ENCODE measurements at places on chromosomes 4 and X.

DNA sequence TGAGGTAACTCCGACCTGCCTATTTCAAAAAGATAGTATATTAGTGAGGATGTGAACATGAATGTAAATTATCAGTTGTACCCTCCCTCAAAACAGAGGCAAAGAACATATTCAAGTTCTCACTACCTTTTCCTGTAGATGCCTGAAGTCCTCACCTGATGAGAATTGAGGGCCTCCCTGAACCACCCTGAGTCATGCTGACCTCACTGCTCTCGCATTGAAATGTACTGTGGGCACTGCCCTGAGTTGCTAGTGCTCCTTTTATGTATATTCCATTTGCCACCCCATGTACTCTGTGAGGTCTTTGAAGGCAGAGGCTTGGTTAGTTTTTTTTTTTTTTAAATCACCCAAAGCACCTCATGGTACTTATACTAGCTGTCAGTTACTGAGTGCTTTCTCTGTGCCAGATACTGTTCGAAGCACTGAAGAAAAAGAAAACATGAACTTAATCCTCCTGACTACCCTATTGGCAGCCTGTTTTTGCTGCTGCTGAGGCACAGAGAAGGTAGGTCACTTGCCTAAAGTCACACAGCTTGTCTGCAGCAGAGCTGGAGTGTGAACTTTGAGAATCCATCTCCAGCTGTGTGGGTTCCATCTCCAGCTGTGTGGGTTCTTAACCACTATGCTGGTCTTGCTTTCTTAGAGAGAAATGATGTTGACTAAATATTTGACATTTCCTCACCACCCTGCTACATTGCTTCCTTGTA is 253.1 kb upstream of the GPC4 start:
- no peak for DNase-seq

DNA sequence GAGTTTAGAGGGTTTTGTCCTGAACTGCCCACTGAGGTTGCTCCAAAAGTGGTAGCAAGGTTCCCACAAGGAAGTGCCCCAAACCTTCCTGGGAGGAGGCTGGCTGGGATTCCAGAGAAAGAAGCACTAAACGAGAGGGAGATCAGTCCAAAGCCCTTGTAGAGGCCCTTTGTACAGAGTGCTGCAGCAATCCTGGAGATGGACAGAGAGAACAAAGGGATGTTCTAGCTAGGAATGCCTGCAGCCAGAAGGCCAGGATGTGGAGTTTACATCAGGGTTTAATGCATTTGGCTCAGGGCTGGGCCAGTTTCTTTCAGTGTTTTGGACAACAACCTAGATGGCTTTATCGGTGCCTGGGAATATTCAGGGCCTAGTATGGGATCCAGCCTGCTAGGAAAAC is 2155.1 kb upstream of the AGA start:
- DNase-seq, result no peak

GRCh38 chr4:46979283-46979682 is 14.1 kb downstream of the GABRA4 start:
- no peak for DNase-seq

DNA sequence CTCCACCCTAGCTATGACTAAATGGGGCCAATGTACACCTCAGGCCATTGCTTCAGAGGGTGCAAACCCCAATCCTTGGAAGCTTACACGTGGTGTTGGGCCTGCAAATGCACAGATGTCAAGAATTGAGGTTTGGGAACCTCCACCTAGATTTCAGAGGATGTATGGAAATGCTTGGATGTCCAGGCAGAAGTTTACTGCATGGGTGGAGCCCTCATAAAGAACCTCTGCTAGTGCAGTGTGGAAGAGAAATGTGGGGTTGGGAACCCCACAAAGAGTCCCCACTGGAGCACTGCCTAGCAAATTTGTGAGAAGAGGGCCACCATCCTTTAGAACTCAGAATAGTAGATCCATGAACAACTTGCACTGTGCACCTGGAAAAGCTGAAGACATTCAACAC is 284.1 kb downstream of the ANTXR2 start:
- DNase-seq, result no peak
